ENCODE measurements at places on chromosomes 11 and 22.

DNA sequence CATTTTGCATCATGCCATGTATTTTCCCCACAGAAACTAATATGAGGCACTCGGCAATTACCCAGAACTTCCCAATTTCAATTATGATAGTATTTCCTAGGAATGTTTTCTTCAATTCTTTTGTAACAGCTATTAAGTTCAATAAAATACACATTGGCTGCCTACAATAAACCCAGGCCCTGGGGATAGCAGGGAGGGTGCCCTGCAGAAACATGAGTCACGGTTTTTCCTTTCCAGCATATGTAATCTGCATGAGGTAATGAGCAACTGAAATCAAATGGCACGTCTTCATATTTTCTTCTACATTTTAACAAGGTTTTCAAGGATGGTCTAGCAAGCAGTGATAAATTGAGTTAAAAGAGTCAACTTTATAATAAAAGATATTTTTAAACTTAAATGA, 32.0 kb downstream of the GUCY1A2 start:
- no peak for DNase-seq

GRCh38 chr11:79415411-79415810, 25.4 kb downstream of the TENM4 start:
- no peak for DNase-seq

GRCh38 chr11:46107780-46108179, 13.5 kb downstream of the PHF21A start:
- DNase-seq, result no peak

GRCh38 chr11:20451568-20451967, 64.1 kb downstream of the PRMT3 start:
- no peak for DNase-seq

GRCh38 chr11:104650234-104650633, 248.0 kb downstream of the CASP12 start:
- no peak for DNase-seq

GRCh38 chr11:67600324-67601029, 6.3 kb upstream of the NDUFV1 start:
- DNase-seq, result no peak

DNA sequence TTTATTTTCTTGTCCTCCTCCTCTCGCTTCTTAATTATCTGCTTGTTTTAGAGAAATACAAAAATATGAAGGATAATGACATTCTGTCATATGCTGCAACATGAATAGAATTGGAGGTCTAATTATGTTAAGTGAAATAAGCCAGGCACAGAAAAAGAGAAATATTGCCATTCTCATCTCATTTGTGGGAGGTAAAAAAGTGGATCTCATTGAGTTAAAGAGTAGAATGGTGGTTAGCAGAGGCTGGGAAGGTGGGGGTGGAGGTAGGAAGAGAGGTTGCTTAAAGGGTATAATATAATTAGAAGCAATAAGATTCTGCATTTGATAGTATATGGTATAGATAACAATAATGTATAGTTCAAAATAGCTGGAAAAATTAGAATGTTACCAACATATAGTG, 231.3 kb downstream of the JRKL start:
- no peak for DNase-seq

DNA sequence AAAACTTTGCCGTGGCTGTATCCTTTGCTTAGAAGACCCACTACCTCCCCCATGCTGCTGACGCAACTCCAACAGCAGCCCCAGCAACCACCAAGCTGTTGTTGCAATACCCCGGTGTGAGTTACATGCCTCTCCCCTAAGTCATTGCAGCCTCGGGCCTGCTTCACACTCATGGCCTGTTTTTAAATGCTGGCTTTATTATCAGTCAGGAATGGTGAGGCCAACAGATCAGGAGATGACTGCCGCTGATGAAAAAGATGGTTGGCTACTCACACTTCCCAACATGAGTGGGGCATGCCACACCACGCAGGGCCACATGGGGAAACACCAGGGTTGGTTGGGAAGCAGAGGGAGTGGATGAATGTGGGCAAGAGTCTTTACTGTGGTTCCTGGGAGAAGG, 171.5 kb upstream of the SYT13 start:
- peak; percentile 30 for DNase-seq

GRCh38 chr11:19453651-19454257, 213.0 kb upstream of the E2F8 start:
- DNase-seq, result no peak

DNA sequence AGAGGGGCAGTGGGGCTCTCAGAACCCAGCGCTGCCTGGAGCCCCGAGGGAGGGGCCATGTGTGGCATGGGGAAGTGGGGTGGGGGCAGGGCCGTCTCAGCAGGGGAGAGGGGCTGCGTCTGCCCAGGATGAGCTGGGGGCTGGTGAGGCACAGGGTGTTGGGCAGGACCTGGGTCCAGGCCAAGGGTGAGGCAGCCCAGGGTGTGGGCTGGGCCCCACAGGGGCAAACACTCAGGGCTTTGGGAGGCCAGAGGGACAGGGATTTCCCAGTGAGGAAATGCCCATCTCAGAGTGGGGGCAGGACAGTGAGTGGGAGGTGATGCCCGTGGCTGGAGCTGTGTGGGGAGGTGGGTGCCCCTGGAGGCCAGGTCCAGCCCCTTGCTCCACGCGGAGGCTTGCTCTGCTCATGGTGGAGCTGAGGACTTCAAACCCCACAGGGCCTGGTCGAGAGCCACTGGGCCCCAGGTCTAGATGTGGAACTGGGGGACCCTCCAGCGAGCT, 5.4 kb downstream of the PLXNB2 start:
- DNase-seq, result no peak

GRCh38 chr22:24035296-24035695, 24.2 kb downstream of the CABIN1 start:
- no peak for DNase-seq

- no peak for DNase-seq
These were observed 87.9 kb upstream of the SPON1 start for GRCh38 chr11:13874597-13874996.

GRCh38 chr11:21427726-21428125, 758.3 kb downstream of the NELL1 start:
- DNase-seq, result no peak

- no peak for DNase-seq
These were observed 43.7 kb downstream of the WNT11 start for GRCh38 chr11:76162336-76163288.

DNA sequence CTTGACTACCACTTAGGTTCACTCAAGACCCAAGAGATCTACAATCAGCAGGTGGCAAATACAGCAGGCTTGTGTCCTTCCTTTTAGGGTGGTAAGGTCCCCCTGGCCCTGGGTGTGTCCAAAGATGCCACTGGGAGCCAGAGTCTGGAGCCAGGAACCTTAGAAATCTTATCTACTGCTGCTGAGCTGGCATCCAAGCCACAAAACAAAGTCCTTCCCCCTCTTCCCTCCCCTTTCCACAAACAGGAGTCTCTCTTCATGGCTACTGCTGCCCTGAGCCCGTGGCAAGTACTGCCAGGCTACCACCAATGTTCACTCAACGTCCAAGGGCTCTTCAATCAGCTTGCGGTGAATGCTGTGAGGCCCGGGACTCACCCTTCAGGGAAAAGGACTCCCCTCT, 21.4 kb upstream of the AQP11 start:
- no peak for DNase-seq

GRCh38 chr11:126333142-126333541, 22.3 kb upstream of the ST3GAL4 start:
- DNase-seq, result no peak

- no peak for DNase-seq
These were observed 41.5 kb upstream of the CYP2D6 start for GRCh38 chr22:42171946-42172719.

GRCh38 chr11:117706322-117706814, 90.6 kb downstream of the DSCAML1 start:
- DNase-seq, result no peak

DNA sequence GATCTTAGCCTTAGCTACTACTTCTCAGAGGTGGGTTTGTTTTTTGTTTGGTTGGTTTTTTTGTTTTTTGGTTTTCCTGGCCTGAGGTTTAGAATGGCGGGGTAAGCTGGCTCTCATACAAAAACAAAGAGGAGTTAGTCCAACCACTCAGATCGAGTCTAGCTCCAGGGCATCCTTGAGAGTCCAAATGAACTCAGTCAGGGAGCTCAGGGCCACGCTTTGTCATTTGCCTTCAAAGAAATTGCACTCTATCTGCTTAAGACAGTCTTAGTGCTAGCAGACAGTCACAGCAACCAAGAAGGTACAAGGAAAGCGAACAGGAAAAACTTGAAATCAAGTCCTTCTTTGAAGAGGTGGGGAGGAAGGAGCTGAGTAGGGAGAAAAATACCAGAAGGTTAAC, 11.1 kb downstream of the C11orf42 start:
- no peak for DNase-seq

DNA sequence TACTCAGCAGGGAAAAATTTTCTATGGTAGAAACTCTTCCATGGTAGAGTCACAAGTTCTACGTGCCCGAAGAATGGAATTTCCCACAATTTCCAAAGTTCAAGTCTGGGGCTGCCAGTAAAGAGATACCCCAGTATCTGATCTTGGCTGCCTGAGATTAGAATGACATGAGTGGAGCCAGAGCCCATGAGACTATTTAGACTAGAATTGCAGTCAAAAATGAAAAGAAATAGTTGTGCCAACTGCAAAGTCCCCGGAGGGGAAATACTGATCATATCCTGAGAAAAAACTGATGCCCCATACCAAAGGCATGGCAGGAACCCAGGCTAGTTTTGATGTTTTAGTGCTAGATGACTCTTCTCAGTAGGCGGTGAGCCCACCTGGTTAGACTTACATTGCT, 11.2 kb downstream of the MAJIN start:
- DNase-seq, result no peak

DNA sequence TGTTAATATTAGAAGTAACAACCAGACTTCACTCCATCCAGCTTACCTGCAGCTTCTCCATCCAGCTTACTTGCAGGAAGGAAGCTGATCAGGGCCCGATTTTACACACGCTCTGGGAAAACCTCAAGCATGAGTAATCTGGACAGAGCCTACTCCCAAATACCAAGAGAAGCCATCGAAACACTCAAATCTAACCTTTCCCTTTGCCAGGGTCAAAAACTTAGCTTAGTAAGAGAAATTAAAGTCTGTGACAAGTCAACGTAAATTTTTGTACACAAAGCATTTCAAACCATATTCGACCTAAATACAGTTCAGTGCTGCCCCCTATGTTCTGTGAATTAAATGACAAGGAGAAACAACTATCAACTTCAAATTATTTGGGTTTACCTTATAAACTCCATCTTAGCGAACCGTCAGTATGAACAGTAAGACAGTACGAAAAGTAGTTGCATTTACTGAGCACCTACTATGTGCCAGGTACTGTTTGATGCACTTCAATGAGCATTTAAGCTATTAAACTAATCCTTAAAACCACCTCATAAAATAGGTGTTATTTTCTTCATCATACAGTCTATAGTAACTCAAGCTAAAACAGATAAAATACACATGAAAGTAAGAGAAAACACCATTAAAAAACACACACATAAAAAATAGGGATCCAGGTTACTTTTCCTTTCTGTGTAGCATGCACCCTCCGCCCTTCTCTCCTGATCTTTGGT, 36.9 kb downstream of the ARFGAP3 start:
- no peak for DNase-seq

DNA sequence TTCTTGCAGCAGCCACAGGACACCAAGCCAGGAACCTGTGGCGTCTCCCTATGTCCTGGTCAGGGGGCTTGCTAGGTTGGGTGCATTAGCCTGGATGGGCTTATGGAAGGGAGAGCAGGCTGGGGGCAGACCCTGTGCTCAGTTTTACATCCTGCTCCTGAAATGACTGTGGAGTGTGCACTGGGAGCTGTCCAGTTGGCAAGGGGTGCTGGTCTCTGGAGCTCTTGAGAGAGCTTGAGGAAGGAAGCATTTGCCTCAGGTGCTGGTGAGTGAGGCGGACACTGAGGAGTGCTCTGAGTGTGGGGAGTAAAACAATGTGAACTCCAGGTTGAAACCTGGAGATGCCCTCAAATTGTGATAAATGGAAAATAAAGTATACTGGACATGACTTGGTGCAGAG, 3.4 kb downstream of the SCGB1D4 start:
- no peak for DNase-seq

DNA sequence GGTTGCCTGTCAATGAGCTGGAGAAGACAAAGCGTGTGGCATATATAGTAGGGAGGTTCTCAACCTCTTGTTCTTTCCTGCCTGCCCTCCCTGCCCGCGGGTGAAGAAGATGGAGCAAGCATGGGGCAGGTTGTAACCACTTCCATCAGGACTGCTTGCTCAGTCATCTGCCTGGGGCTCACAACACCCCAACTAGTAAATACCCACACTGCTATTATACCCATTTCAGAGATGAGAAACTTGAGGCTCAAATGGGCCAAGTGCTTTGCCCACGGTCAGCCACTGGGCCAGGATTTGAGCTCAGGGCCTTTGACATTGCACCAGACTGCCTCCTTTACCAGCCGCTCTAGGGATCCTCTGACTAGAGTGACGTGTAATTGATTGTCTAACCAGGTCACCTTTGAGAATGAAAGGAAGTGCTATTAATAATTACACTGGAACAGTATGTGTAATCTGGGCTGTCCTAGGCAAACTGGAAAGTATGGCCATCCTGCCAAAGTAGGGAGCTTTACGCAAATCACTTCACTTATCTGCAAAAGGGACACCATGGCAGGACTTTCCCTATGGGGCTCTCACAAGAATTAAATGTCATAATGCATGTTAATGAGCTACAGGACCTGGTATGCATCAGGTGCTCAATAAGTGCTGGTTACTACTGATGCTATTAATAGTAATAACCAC, 2.8 kb upstream of the CDC42EP1 start:
- DNase-seq, result no peak

- no peak for DNase-seq
These were observed 41.8 kb downstream of the BARX2 start for GRCh38 chr11:129417458-129417857.
